ENCODE measurements at places on chromosomes 3 and 15.

DNA sequence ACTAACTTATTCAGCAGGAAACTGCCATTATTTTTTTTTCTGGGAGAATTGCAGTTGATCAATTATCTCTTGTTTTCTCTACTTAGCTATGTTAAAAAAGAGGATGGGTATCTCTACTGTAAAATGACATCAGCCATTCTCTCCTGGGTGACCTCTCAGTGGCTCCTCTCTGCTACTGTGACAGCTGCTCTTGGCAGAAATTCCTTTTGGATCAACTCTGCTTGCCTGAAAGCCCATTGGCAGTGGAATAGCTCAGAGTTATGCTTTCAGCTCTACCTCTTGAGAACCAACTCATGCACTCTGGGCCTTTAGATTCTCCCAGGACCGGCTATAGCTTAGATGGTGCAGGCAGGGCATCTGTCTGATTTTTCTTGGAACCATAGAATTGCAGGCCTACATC lies 99.9 kb upstream of the GAP43 start:
- DNase-seq: no peak

GRCh38 chr3:33658991-33659848 lies 58.8 kb downstream of the CLASP2 start:
- no peak for DNase-seq

DNA sequence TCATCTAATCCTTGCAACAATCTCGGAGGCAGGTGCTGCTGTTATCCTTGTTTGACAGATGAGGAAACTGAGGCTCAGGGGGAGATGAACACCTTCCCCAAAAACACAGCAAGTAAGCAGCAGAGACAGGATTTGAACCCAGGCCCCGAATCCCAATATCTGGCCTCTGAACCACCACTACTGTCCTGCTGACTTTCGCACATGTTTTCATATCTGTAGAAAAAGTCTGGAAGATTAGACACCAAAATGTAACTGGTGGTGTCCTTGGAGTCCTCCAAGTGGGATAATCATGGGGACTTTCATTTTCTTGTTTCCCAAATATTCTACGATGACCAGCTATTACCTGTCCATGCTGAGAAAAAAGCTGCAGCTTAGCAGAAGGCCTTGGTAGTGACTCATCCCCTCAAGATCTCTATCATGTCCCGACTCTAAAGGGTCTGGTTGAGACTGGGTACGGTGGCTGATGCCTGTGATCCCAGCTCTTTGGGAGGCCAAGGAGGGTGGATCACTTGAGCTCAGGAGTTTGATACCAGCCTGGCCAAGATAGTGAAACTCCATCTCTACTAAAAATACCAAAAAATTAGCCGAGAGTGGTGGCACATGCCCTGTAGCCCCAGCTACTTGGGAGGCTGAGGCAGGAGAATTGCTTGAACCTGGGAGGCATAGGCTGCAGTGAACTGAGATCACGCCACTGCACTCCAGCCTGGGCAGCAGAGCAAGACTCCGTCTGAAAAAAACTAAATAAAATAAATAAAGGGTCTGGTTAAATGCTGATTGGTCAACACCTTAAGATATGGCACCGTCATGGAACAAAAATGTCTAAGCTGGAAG lies 8.6 kb downstream of the IRAK2 start:
- DNase-seq: no peak

- no peak for DNase-seq
Observed at GRCh38 chr15:28960979-28961378, 75.2 kb downstream of the APBA2 start.

GRCh38 chr3:128506754-128507153 lies 13.8 kb upstream of the GATA2 start:
- no peak for DNase-seq

DNA sequence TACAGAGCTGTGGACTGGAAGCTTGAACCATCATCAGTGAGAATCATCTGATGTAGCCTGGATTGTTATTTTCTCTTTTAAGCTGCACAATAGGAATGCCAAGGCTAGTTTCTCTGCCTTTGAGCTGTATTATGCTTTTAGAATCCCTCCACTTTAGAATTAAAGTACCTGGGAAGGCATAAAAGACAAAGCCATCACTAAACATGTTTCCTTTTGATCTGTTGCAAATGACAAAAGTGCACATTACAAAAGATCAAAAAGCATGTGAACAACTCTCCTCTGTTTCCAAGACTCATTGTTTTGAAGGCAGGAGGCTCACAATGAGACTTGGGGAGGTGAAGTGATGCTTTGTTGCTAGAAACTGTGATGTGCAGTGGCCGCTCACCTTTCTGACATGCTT lies 51.8 kb downstream of the LARS2 start:
- DNase-seq: no peak

GRCh38 chr15:89625716-89626115 lies 29.6 kb downstream of the KIF7 start:
- DNase-seq: no peak

Measured in activated T-helper 1 cell treated with anti-CD3 and anti-CD28 coated beads, Interleukin-12 subunit alpha, Interleukin-12 subunit beta, Interleukin-2, Interleukin-4 antibody, amounts not matched to agents 30 ng/mL and 10 ng/mL and 1 ng/mL, durations not matched to agents 14 hours and 24 hours and 36 hours (primary cell).